CD8-positive, alpha-beta memory T cell (primary cell): ENCODE measurements at places on chromosomes 1 and 21.

DNA sequence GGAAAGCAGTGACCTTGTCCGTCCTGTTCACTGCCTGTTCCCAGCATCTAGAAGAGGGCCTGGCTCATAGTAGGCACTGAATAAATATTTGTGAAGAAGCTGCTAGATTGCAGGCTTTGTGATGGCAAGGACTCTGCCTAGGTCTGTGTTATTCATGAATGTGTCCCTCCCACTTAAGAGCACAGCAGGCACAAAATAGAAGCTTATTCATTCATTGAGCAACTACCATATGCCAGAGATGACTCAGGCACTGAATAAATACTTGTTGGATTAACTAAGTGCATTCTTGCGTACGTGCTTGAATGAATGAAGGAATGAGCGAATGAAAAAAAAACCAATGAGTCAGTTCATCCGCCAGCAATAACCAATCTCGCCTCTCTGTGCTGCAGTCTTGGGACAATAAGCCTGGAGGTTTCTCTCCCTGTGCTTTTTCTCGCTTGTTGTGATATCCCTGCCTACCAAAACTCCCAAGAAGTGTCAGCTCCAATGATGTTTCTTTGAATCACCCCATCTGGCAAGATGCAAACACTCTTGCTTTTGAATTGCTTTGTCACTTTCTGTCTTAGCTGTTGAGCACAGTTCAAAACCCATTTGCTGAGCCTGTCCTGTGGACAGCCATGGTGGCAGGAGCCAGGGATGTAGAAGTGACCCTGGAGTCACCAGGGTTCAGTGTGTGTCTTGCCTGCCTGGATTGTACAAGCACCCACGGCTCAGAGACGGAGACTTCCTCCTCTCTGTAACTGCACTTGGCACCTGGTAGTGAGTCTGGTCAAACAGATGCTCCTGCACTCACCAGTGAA is 143.9 kb downstream of the KAZN start:
- no peak for DNase-seq

- DNase-seq: no peak
Measured at GRCh38 chr1:48414264-48414663, 57.7 kb downstream of the SPATA6 start.

GRCh38 chr1:221670081-221670480 is 71.8 kb downstream of the DUSP10 start:
- no peak for DNase-seq

GRCh38 chr21:42599962-42600361 is 53.5 kb upstream of the PDE9A start:
- DNase-seq: no peak

DNA sequence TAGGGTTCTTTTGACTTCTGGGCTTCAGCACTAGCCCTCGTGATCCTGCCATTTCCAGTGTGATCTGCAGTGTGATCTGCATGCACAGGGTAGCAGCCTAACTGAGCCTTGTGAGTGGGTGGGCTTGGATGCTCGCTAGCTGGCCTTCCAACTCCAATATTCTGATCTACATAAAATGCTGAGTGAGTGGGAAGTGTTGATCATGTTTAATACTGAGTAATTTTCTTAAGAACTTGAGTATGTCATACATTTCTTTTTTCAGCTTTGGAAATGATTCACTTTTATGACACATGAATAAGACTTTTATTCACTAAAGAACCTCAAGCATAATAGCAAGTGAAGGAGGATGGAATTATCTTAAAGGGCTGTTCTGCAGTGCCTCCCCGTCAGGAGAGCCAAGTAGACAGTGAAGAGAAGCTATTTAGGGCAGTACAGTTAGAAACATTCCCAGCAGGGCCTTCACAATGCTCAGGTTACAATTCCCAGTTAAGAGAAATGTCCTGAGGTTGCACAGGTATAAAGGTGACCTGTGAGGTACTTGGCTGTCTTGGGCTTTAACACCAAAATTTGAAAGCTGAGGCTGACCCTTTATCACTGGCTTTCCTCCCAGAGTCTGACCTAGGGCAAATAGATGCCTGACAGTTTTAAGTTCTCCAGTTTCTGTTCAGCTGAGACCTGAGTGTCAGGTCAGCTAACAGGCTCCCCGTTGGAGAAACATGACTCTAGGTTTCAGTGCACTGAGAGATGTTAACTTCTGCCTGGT is 29.1 kb upstream of the LRRC8C start:
- DNase-seq: no peak

DNA sequence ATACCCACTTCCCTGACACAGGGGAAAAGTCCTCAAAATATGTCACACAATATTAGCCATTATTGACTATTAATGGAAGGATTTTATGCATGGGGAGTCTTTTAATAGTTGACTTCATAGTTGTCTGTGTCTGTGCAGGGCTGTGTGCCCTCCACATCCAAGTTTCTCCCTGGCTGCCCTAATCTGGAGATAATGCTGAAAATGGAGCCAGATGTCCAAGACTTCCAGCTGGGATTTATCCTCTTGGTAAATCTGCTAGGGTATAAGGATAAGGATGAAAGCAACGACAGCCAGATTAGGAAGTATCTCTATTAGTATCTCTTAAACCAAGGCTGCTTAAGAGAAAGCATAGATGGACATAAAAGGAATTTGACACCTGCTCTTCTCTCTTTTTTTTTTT is 42.1 kb downstream of the CDK18 start:
- no peak for DNase-seq

DNA sequence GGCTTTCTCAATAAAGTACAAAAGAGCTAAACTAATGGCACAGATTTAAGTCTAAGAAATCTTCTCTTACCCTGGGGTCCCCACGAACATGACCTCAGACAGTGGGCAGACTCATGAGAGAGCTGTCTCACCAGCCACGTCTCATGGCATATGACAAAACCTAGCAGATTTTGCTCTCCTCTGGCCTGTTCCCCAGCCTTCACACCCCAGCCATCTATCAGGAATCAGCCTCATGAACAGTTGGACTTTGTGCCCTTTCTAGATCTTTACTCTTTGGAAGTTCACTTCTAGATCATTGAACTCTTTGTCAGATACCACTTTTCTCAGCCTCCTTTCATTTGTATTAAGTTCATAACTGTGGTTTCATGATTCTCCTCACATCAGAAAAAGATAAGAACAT is 14.2 kb upstream of the HSD3B1 start:
- no peak for DNase-seq

- DNase-seq: no peak
Measured at GRCh38 chr1:30409476-30410152, 313.8 kb downstream of the MATN1 start.

DNA sequence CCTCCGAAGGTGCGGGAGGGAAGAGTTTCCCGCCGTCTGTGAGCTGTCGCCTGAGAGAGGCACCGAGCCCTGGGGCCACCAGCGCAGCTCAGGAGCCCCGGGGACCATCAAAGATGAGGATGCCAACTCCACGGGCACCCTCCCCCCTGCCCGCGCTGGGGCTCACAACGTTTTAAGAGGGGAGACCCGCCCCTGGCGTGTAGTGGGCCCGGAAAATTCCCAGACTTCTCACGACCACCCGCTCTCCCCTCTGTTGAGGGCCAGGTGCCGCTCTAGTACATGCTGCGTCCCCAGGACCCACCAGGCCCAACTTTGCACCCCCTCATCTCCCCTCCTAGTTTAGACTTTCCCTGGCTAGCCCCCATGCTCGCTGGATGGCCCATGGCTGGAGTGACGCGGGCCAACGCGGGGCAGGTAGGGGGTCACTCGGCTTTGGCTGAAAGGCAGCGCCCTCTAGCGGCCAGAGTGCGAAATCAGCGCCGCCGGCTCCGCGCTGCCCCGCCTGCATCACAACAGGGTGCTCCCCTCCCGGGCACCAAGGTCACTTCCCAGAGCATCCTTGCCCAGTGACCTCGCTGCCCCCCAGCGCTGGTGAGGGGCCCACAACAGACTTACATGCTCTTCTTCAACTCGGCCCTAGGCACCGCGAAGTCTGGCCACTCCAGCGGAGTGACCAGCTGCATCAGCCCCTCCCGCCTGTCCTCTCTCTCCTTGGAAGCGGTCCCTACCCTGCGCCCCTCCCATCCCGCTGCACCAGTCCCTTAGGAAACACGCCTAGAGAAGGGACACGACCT is 1.8 kb downstream of the CD160 start:
- DNase-seq: peak; percentile 80

GRCh38 chr21:39599191-39599970 is 13.4 kb upstream of the B3GALT5 start:
- no peak for DNase-seq
